ENCODE measurements at places on chromosomes 12 and 14. TPM values are rescaled to one million over a fixed set of nuclear protein-coding genes. Genes with fewer than 3 reads are reported as not detected.
A peak's percentile ranks its signal among the peaks of the same experiment; 100 is the strongest.

Gene UNC79
- 3.6 TPM for total RNA-seq

Gene FGF23
- 0.56 TPM for total RNA-seq

DNA sequence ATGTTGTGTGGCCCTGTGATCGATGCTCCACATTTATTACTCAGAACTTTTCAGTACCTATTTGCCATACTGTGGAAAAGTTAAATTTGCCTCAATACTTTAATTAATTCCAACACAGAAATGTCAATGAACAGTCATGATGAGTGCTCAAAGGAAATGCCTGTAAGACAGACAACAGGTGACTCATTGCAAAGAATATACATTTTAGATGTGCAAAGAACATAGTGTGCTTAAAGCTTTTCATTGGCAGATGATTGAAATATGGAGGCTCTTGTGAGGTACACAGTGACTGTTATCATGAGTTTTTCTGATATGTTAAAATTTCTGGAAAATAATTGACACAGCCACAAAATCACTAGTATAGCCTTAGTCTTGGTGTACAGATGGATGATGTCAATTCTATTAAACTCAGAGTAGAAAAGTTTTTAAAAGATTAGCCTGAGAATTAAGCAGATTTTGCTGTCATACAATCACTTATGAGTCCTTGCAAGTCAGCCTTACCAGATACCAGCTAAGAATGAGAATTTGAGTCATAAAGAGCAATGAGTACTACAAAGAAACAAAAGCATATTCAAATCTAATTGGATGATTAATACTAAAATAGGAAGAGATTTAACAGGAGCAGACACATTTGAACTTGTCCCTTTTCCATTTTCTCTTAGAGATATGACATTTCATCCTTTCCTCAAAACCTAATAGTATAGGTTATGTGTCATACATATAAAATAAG, 544.1 kb downstream of the KCNH5 start:
- DNase-seq, result no peak

DNA sequence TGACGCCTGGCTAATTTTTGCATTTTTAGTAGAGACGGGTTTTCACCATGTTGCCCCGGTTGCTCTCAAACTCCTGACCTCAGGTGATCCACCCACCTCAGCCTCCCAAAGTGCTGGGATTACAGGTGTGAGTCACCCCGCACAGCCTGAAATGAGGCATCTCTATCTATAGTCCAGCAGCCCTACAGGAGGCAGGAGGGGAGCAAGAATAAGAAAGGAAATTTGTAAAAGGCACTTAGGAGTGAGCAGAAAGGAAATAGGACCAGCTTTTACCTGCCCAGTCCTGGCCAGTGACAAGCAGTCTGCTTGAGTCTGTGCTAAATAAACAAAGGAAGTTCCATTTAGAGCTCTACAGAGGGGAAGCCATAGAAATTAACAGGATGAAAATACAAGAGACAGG, 15.0 kb upstream of the PSMA6 start:
- DNase-seq, result peak; percentile 12

- peak; percentile 91 for DNase-seq
Measured at GRCh38 chr14:103126873-103127304, 3.6 kb downstream of the TNFAIP2 start.

DNA sequence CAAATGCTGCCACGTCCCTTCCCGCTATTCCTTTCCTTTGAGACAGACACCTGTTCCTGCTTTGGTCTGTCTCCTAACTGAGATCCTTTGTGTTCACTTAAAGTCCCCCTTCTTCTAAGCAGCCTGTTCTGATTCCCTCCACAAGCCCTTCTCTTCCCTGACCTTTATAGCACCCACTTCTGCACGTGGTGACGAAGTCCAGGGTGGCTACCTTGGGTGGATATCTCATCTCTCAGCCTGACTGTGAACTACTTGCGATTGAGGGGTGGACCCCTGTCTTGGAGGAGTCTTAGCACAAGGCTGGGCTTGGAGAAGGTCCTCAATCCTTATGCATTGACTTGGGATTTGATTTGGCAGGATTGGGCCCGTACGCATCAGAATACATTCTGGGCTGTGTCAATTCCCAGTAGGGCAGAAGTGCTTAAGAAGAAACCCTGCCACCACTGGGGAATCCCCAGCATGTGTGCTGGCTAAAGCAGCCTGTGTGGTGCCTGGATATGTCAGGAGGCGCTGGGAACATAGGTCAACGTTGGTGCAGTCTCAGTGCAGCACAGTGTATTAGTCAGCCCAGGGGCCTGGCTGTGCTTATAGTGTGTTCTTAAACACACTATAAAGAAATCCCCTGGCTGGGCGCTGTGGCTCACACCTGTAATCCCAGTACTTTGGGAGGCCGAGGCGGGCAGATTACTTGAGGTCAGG, 23.6 kb downstream of the KRT80 start:
- DNase-seq, result no peak

- DNase-seq, result no peak
Measured at GRCh38 chr12:50110127-50110761, 1.8 kb upstream of the COX14 start.

DNA sequence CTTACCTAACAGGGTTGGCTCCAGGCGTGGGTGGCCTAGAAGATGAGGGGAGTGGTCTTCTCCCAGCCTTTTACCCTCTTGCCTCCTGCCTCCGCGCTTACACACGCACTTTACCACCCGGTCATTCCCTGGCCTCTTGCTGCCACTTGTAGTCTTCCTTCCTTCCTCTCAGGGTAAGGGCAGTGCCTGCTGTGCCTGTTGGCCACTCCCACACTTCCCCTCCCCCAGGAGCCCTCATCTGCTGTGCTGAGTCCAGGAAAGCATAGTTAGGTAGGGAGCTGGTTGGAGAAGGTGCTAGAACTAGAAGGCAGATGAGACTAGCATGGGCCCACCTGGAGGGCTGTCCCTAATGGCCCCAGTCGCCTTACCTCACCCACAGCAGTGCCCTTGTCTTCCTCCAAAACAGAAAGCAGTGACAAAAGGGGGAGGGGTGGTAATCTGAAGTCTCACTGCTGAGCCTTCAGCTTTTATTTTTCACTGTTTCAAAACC, 54.3 kb upstream of the SRSF5 start:
- peak; percentile 57 for DNase-seq

- DNase-seq, result peak; percentile 86
Measured at GRCh38 chr12:67772267-67773169, 124.0 kb downstream of the DYRK2 start.

GRCh38 chr14:29773990-29774389, 153.7 kb downstream of the PRKD1 start:
- DNase-seq, result no peak

- DNase-seq, result no peak
Measured at GRCh38 chr12:108572166-108572790, 9.9 kb downstream of the ISCU start.
